ENCODE measurements at places on chromosomes 11 and 22. TPM values are rescaled to one million over a fixed set of nuclear protein-coding genes. Genes with fewer than 3 reads are reported as not detected.

GRCh38 chr11:12186701-12187100 is 76.3 kb downstream of the MICAL2 start:
- no peaks in the 10 kb centered on the region for H3K36me3 ChIP-seq
- H3K4me1 ChIP-seq, result peaks cover 22% of the 10 kb centered on the region
- H3K4me3 ChIP-seq, result no peak overlapping the region
- DNase-seq, result no peak
- no peak overlapping the region for H3K27ac ChIP-seq
- H3K27me3 ChIP-seq, result no peaks in the 10 kb centered on the region

DNA sequence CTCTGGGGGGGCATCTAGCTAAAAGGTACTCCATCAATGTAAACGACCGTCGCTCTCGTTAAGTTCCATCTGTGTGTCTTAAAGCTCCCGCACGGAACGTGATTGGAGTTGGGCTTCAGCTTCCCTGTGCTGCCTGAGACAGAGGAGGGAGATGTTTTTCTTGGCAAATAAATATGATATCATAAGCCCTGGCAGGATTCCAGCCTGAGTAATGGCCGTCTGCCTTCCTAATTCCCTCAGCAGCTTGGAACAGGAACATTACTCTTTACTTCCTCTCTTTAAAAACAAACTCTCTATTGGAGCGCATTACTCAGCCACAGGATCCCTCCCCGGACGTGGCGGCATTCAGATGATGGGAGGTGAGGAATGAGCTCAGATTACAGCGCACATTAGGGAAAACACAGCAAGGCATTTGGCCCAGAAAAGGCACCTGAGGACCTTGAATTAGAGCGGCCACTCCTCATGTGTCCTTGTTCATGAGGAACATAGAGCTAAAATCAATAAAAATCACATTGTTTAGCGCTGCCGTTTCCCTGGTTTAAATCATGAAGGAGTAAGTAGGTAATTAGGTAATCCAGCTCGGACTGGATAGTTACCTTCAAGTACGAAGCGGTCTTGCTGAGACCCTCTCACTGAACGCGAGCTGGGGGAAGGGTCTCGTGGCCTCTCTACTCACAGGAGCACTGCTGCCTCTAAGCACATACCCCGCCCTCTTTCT is 230.4 kb downstream of the ST3GAL4 start:
- no peaks in the 10 kb centered on the region for H3K27me3 ChIP-seq
- peak overlapping the region; percentile 19 for H3K4me3 ChIP-seq
- no peak for DNase-seq
- no peaks in the 10 kb centered on the region for H3K36me3 ChIP-seq

DNA sequence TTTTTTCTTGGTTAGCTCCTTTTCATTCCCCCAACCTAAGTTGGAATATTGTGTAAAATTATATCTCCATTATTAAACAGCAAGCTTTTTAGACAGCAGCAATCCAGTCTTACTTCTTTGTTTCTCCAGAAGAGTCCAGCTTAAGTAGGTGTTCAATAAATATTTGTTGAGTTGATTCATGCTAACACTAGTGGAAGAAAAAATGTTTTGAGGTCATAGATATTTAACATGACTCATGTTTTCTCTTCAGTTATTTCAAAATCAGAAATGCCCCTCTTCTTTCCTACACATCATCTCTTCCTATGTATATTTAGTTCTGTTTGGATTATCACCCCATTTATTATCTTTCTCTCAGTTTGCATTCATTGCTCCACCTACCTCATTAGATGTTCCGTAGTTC is 20.3 kb downstream of the CCDC83 start:
- no peak overlapping the region for H3K4me3 ChIP-seq
- H3K4me1 ChIP-seq, result no peaks in the 10 kb centered on the region
- H3K36me3 ChIP-seq, result no peaks in the 10 kb centered on the region

GRCh38 chr22:44143105-44143474 is 37.6 kb upstream of the PARVG start:
- DNase-seq, result no peak
- H3K4me3 ChIP-seq, result no peak overlapping the region
- H3K36me3 ChIP-seq, result peaks cover 3% of the 10 kb centered on the region
- no peak overlapping the region for H3K27ac ChIP-seq

GRCh38 chr11:61473370-61474012 is 35.1 kb upstream of the LRRC10B start:
- no peak for DNase-seq
- H3K27ac ChIP-seq, result peak overlapping the region; percentile 81
- H3K4me1 ChIP-seq, result peaks cover 8% of the 10 kb centered on the region
- no peak overlapping the region for H3K4me3 ChIP-seq
- H3K36me3 ChIP-seq, result peaks cover 5% of the 10 kb centered on the region

- no peak overlapping the region for H3K27ac ChIP-seq
- DNase-seq, result no peak
- no peaks in the 10 kb centered on the region for H3K36me3 ChIP-seq
Observed at GRCh38 chr22:17243524-17243923, 24.3 kb upstream of the ADA2 start.

- no peak overlapping the region for H3K4me3 ChIP-seq
- H3K4me1 ChIP-seq, result no peaks in the 10 kb centered on the region
- H3K27ac ChIP-seq, result no peak overlapping the region
- DNase-seq, result peak; percentile 20
Observed at GRCh38 chr11:121534131-121535093, 81.6 kb upstream of the SORL1-AS1 start.

- no peaks in the 10 kb centered on the region for H3K27me3 ChIP-seq
- no peak for DNase-seq
- H3K36me3 ChIP-seq, result no peaks in the 10 kb centered on the region
- H3K4me3 ChIP-seq, result no peak overlapping the region
- peaks cover 6% of the 10 kb centered on the region for H3K4me1 ChIP-seq
Observed at GRCh38 chr11:47716692-47717091, 1.5 kb upstream of the AGBL2 start.

- peaks cover 10% of the 10 kb centered on the region for H3K36me3 ChIP-seq
- no peak overlapping the region for H3K4me3 ChIP-seq
- no peak overlapping the region for H3K27ac ChIP-seq
Observed at GRCh38 chr22:46909237-46910030, 147.0 kb downstream of the TBC1D22A start.

- H3K4me3 ChIP-seq, result no peak overlapping the region
- H3K27me3 ChIP-seq, result no peaks in the 10 kb centered on the region
- H3K27ac ChIP-seq, result no peak overlapping the region
- DNase-seq, result no peak
Observed at GRCh38 chr11:110793556-110793955, 81.3 kb upstream of the ARHGAP20 start.

GRCh38 chr11:113667801-113668200 is 38.3 kb downstream of the TMPRSS5 start:
- no peaks in the 10 kb centered on the region for H3K4me1 ChIP-seq
- no peaks in the 10 kb centered on the region for H3K36me3 ChIP-seq
- no peak for DNase-seq
- no peak overlapping the region for H3K4me3 ChIP-seq
- H3K27me3 ChIP-seq, result no peaks in the 10 kb centered on the region
- H3K27ac ChIP-seq, result no peak overlapping the region

DNA sequence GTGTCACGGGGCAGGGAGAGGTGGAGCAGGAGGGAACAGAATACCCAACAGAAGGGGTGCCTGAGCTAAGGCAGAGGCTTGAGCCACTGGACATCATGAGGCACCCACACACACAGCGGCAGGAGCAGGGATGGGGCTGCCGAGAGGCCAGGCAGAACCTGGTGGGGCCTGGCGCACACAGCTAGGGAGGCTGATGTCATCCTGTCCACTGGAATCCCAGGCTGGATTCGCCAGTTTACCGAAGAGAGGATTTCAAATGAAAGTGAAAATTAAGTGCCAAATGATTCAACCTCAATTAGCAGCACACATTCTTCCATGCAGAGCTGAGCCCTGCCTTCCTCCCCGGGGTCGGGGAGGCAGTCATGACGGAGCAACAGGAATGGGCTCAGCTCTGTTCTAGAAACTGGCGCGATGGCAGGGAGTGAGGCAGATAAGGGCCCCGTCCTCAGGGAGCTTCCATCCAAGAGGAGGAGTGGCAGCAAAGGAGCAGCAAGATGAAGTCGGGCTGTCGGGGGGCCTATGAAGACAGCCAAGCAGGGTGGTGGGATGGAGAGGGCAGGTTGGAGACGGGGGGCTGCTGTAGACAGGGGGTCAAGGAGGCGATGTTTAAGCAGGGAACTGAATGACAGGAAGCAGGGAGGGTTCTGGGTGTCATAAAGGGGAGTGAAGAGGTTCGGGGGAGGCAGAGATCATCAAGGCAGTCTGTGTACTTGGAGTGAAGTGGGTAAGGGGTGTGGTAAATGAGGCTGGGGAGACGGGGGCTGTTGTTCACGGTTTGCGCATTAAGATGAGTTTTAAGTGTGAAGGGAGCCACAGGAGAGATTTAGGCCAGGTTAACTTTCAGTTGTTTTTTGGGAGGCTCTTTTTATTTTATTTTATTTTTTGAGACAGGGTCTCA is 6.4 kb downstream of the RAC2 start:
- H3K4me3 ChIP-seq, result no peak overlapping the region
- DNase-seq, result no peak
- H3K4me1 ChIP-seq, result no peaks in the 10 kb centered on the region
- H3K27ac ChIP-seq, result no peak overlapping the region
- no peaks in the 10 kb centered on the region for H3K27me3 ChIP-seq
- H3K36me3 ChIP-seq, result no peaks in the 10 kb centered on the region

- peaks cover 15% of the 10 kb centered on the region for H3K4me1 ChIP-seq
- no peak overlapping the region for H3K27ac ChIP-seq
- H3K27me3 ChIP-seq, result no peaks in the 10 kb centered on the region
- no peaks in the 10 kb centered on the region for H3K36me3 ChIP-seq
- DNase-seq, result no peak
Observed at GRCh38 chr11:1845095-1845429, 6.3 kb downstream of the TNNI2 start.

Gene HARBI1
- total RNA-seq, result 1.5 TPM

Gene C22orf42
- total RNA-seq, result not detected

Gene CEND1
- total RNA-seq, result 1.7 TPM

Gene USH1C
- not detected for total RNA-seq

Gene SLC1A2
- total RNA-seq, result 4.7 TPM

Gene RAB3IL1
- 32.2 TPM for total RNA-seq

Gene CALCA
- not detected for total RNA-seq

Gene ELMOD1
- total RNA-seq, result not detected
